Thoracic aorta endothelial cell (primary cell): ENCODE measurements at places on chromosomes 6 and 20. TPM values are rescaled to one million over a fixed set of nuclear protein-coding genes. Genes with fewer than 3 reads are reported as not detected.

The DDO gene
- total RNA-seq: 0.36 TPM in 1 of 2 replicates, not detected in the other

The SPEF1 gene
- 0.13 TPM in 1 of 2 replicates, not detected in the other for total RNA-seq

The ELOVL5 gene
- total RNA-seq: 125 and 153 TPM in 2 replicates

The GPSM3 gene
- total RNA-seq: 7.6 and 11.6 TPM in 2 replicates

The IL17F gene
- not detected in 2 replicates for total RNA-seq

The CD93 gene
- 323 and 495 TPM in 2 replicates for total RNA-seq

The ID1 gene
- total RNA-seq: 151 and 204 TPM in 2 replicates
